Cortex of kidney (tissue), 1 donor: ENCODE measurements at places on chromosomes 5 and 9.

- DNase-seq, result no peak
These were observed 14.7 kb downstream of the NDUFS4 start for GRCh38 chr5:53575101-53575500.

GRCh38 chr5:2267991-2268390 lies 385.3 kb upstream of the IRX4 start:
- DNase-seq, result no peak

DNA sequence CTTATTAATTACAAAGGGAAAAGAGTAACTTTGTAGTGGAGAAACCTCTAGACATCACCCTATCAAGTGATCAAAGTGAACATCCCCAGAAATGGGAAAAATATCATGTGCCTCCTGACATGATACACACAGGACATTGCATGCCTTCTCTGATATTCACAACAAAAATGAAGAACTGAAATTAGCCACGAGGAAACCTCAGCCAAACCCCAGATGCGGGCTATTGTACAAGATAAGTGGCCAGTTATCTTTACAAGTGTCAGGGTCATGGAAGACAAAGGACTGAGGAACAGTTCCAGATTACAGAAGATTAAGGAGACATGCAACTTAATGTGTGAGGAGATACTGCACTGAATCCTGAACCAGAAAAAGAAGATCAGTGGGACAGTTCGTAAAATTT lies 23.8 kb upstream of the NPM1 start:
- no peak for DNase-seq

DNA sequence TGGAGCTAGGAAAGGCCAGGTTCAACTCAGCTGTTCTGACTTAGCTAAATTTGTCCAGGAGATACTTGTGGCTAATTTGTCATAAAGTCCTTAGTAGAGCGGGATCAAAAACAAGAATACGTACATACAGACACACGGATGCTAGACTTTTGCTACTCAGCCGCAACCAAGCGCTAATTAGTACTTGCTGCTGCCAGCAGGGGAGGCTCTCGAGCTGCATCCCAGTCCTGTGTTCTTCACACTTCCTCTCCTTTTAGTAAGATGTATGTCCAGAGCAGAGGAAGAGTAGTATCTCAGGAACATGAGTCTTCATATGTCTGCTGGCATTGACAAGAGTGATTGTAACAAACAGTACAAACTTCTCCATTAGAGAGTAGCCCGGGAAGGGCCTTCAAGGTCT lies 58.3 kb downstream of the CYFIP2 start:
- DNase-seq, result no peak

DNA sequence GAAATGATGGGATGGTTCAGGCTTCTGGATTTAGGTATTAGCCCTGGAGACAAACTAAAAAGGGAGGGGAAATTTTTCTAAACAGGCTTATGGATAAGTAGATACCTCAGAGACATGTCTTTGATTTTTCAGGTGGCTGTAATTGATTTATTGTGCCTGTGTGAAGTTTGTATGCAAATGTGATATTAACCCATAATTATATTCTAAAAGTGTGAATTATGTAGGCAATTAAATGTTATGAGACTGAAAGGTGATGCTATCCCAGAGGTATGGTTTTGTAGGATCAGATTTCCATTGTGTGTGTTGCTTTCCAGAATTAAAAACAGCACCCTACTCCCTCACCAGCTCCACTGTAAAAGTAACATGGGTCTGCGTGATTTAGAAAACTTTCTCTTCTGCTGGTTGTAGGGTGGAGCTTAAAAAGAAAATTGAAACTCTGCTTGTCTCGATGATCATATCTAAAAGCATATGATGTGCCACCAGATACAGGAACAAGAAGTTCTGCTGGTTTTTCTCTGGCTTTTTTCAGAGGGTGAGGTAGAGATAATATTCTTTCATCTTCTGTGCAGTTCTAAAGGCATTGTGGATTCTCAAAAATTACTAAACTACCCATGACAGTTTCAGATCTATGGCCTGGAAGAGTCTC lies 71.8 kb upstream of the TAF11L2 start:
- no peak for DNase-seq

DNA sequence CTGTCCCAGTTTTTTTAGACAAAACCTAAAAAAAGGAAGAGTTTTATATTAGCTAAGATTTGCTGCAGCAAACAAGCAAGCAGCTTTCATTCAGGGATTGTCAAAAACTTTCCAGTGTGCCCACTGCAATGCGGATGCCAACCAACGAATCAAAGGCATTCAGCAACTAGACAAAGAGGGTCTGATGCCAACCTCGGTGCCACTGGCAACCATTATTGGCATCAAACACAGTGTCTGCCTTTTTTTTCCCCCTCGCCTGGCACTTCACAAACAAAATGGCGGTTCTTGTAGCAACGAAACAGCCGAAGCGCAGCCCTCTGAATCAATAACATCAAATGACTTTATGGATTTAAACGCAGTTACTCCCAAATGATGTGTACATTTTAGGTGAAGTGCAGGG lies 10.4 kb downstream of the NFIB start:
- no peak for DNase-seq

- no peak for DNase-seq
These were observed 185.5 kb upstream of the KCNN2 start for GRCh38 chr5:114176356-114176755.

DNA sequence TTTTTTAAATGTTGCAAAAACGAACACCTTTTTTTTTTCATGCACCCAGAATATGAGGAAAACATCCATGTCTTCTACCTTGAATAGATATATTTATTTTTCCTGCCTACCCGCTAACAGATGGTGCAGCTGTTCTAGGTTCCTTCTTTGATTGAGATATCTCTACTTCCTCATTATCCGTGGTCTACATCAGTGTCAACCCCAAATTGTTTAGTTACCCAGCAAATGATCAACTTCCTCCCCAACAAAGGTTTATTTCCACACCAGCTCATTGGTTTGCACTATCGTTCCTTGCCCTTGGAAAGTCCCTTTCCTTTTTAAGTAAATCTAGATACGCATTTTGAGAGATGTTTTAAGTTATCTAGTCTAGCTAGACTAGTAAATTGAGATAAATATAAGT lies 166.4 kb downstream of the PRR16 start:
- DNase-seq, result no peak

- no peak for DNase-seq
These were observed 455.3 kb upstream of the PTGER4 start for GRCh38 chr5:40224421-40224820.

DNA sequence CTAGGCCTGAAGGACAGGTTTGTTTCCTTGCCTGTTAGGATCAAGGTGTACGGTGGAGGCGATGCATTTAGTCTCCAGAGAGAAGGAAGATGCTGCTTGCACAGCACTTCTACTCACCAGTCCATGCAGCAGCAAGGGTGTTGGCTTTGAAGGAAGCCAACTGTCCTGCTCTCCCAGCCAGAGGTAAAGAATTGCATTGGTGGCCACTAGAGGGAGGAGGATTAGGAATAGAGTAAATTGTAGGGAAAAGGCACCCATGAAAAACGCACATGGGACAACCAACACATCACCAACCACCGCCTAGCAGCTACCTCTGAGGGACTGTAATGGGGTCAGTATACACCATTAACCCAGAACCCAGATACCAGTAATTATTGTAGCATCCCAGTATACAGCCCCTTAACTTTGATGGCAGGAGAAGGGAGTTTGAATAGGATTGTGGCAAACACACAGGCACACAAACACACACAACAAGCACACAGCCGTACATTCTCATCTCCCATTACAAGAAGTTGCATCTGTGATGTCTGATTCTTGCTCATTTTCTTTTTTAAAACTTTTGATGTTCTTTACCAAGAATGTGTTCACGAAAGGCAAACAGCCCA lies 267.7 kb downstream of the ADAMTS6 start:
- no peak for DNase-seq

DNA sequence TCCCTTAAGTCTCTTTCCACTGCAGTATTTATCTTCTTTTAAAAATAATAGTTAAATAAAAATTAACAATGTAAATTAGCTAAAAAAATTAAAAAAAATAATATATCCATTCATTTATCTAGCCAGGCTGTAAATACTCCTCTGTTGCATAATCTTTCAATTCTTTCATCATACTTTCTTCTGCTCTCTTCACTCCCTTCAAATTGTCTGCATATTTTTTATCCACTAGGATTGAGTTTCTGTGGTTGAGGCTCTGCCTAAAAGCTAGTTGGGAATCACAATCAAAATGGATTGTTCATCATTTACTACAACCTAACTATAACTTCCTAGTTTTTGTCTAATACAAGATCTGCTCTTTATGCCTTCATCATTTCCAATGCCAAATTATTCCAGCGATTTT lies 182.2 kb downstream of the PDE4D start:
- DNase-seq, result no peak
